Gastroesophageal sphincter (tissue), 4 donors: ENCODE measurements at places on chromosomes 13 and 19. TPM values are rescaled to one million over a fixed set of nuclear protein-coding genes. Genes with fewer than 3 reads are reported as not detected.

GRCh38 chr13:106087201-106087600 is 448.3 kb downstream of the EFNB2 start:
- ATAC-seq, result no peak

DNA sequence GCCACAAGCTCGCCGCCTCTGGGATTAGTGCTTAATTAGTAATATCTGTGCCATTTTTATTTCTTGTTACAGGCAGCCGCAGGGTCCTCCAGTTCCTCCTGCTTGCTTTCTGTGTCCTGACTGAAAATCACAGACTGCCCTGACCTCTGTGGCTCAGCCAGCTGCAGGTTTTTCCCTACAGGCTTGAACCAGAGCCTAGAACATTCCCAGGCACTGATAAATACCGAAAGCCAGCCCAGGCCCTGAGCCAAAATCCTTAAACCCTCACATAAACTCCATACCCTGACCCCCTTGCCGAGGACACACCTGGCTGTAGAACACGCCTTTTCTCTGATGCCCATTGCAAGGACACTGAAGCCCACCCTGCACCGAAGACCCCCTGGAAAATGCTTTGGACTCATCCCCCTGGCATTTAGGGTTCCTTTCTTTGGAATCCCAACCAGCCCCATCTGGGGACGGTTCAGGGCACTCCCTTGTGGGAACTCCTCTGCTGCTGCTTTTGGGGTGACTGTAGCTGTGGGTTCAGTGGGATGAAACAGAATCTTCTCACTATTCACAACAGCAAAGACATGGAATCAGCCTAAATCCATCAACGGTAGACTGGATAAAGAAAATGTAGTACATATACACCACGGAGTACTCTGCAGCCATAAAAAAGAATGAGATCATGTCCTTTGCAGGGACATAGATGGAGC is 15.5 kb downstream of the DPP9 start:
- peak; percentile 70 for ATAC-seq

DNA sequence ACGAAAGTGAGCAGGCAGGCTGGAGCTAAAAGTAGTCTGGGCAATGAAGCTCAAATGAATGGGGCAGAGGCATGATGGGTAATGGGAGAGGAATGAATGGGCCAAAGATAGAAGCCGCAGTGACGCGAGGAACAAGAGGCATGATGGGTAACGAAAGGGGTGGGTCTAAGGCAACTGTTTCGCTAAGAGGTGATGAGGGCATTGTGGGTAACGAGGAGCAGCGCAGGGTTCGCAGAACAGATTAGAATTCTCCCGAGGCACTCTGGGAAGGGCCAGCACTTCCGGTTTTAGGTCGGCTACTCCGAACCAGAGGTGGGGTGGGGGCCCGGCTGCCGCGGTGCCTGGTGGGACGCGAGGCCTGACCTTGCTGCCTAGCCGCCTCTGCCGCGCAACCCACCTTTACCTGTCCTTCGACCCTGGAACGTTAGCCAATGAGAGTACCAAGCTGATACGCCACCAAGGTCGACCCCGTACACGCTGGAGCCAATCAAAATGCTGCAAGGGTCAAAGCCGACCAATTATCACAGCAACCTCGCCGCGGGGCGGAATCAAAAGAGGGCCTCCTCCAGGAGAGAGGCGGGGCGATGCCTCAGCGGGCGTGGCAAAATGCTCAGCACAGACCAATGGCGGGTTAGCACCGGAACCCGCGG is 563 bp upstream of the TOMM40 start:
- ATAC-seq, result peak; percentile 94

ZNF575 gene
- not detected for total RNA-seq

FUZ gene
- 21.8 TPM for total RNA-seq
